NCI-H524 treated with DMSO at 0.1 percent for 48 hours (cell line): ENCODE measurements at places on chromosomes 7 and 10.

DNA sequence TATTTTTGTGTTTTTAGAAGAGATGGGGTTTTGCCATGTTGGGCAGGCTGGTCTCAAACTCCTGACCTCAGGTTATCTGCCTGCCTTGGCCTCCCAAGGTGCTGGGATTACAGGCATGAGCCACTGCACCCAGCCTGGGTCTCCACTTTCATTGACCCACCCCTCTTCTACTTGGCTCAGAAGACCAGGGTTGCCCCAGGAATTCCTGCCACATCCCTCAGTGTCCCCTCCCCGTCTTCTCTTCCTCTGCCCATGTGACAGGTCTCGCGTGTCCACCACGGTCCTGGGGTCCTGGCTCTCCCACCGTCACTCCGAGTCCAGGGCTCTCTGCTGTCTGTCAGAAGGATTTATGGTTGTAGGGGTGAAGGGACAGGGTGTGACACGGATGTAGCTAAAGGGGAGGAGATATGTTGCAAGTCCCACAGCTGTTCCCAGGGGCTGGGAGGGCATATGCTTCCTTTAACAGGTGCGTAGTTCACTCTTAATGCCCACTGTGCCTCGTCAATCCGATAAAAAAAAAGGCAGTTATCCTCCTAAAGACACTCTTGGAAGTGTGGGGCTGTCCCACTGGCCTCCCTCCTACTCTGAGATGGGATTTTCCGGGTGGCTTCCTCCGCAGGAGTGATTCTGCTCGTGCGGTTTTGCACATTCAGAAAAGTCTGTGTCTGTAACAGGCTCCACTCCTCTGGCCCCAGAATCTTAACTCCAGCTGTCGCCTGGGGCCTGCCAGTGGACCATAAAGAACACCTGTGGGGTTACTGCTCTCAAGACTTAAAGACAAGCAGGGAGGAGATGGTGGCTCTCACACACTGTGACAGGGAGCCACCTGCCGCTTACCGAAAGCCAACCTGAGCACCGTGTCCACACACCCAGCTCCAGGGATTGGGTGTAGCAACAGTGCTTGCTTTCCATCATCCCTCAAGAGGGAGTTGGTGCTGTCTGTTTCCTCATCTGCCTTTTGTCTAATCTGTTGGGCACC, 36.7 kb upstream of the SHH start:
- no peak for DNase-seq

GRCh38 chr7:28645866-28646265, 233.5 kb downstream of the CREB5 start:
- DNase-seq, result no peak

- no peak for DNase-seq
Measured at GRCh38 chr10:23412223-23412622, 26.7 kb upstream of the OTUD1 start.

GRCh38 chr7:13717031-13717430, 272.4 kb downstream of the ETV1 start:
- no peak for DNase-seq

- DNase-seq, result no peak
Measured at GRCh38 chr7:29035044-29035740, 77.1 kb upstream of the TRIL start.

DNA sequence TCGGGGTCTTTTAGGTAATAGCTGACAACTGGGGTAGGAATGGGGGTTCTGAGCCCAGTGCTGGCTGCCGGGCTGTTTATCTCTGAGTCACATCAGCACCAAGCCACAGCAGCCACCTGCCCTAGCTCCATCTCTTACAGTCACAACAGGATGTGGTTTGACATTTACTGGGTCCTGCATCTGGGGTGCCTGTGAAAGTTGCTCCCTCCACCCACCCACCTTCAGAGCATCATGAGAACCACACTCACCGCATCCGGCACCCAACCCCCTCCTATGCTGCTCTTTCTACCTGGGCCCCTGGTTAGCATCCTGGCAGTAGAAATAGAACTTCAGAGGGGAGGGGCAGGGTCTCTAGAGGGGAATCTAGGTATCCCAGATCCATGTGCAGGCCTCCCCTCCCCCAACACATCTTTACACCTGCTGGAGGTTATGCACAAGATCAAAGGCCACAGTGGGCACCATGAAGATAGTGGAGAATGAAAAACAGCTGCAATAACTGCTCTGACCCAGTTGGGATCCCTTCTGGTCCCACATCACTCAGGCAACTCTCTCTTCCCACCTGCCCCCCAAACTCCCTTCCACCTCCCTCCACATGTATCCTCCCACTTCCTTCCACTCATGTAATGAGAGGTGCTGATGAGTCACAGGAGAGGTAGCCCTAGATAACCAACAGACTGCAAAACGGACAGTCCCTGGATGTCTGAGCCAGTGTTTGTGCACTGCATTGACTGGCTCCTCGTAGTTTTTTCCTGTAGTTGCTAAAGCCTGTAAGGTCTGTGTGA, 38.2 kb downstream of the PRSS2 start:
- no peak for DNase-seq

- no peak for DNase-seq
Measured at GRCh38 chr10:89163265-89163995, 43.7 kb downstream of the CH25H start.
